ENCODE measurements at places on chromosomes 3 and 15. TPM values are rescaled to one million over a fixed set of nuclear protein-coding genes. Genes with fewer than 3 reads are reported as not detected.

DNA sequence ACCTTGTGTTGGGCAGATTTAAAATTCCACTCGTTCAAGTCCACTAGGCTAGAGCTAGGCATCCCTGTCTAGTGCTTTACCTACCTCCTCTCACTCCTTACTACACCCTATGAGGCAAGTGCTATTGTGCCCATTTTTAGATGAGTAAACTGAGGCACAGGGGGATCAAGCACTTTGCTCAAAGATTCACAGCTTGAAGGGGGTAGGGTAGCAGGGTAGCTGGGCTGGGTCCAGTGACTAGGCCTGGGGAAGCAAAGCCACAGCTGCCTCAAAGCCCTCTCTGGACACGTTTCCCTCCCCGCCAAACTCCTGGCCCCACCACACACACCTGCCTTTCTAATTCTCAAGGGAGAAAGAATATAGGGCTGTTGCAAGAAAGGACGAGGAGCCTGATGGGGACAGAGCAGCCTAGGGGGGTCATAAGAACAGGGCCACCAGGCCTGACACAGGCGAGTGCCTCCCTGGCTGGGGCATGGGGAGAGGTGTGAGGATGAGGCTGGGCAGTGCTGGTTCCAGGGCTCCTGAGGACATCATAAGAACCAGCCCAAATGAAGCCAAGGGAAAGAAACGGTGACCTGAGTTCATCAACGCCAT, 34.8 kb upstream of the SFMBT1 start:
- peaks cover 16% of the 10 kb centered on the region for H3K4me1 ChIP-seq
- H3K4me3 ChIP-seq: no peak overlapping the region
- H3K27me3 ChIP-seq: no peaks in the 10 kb centered on the region
- no peak overlapping the region for H3K27ac ChIP-seq
- DNase-seq: no peak
- H3K36me3 ChIP-seq: no peaks in the 10 kb centered on the region

- H3K27me3 ChIP-seq: no peaks in the 10 kb centered on the region
- DNase-seq: no peak
- peaks cover 7% of the 10 kb centered on the region for H3K36me3 ChIP-seq
- H3K4me3 ChIP-seq: no peak overlapping the region
Observed at GRCh38 chr3:3821777-3822176, 22.5 kb downstream of the LRRN1 start.

DNA sequence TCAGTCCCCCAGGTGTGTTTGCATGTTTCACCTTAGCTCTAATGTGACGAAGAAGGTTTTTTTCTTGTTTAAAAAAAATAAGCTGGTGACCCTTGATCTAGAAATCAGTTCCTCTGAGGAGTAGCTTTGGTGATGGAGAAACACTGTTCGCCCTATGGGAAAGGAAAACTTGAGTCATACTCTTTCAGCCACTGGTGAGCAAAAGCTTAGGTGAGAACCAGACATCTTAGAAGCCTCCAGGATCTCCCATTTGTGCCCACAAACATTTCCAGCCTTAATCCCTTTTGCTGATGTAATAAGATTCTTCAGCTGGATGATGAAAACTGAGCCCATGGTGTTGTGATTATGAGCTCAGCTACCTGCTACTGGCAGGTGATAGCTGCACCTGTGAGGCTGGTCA, 37.8 kb downstream of the SLC27A2 start:
- no peak overlapping the region for H3K27ac ChIP-seq
- no peaks in the 10 kb centered on the region for H3K36me3 ChIP-seq
- H3K4me1 ChIP-seq: no peaks in the 10 kb centered on the region
- no peak overlapping the region for H3K4me3 ChIP-seq
- no peak for DNase-seq
- no peaks in the 10 kb centered on the region for H3K27me3 ChIP-seq

- no peak overlapping the region for H3K4me3 ChIP-seq
- no peak for DNase-seq
- peaks cover 29% of the 10 kb centered on the region for H3K36me3 ChIP-seq
- H3K4me1 ChIP-seq: no peaks in the 10 kb centered on the region
Observed at GRCh38 chr3:38116471-38117162, 20.3 kb downstream of the ACAA1 start.

DNA sequence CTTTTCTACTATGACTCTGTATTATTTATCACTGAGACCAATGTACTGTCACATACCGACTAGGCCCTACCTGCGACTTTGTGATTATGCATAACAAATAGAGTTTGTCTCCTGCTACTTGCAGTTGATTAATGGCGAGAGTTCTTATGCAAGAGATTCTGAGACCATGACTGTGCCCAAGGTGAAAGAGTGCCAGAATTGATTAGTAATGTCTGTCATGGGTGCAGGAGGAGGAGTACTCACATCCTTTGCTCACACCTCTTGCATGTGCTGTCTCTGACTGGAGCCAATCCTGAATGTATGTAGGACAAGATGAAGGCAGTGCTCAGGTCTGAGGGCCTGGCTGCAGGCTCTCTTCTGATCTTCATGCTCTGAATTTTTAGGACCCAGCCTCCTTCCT, 260.7 kb downstream of the THSD4 start:
- no peaks in the 10 kb centered on the region for H3K36me3 ChIP-seq
- no peaks in the 10 kb centered on the region for H3K27me3 ChIP-seq
- no peak for DNase-seq
- H3K4me1 ChIP-seq: peaks cover 28% of the 10 kb centered on the region

GRCh38 chr15:80997692-80998091, 3.0 kb upstream of the TLNRD1 start:
- no peak overlapping the region for H3K27ac ChIP-seq
- H3K4me1 ChIP-seq: no peaks in the 10 kb centered on the region
- DNase-seq: no peak
- H3K27me3 ChIP-seq: no peaks in the 10 kb centered on the region
- peaks cover 2% of the 10 kb centered on the region for H3K36me3 ChIP-seq

GRCh38 chr3:8539419-8539818, 37.8 kb downstream of the LMCD1 start:
- peaks cover 4% of the 10 kb centered on the region for H3K4me1 ChIP-seq
- no peak overlapping the region for H3K27ac ChIP-seq
- H3K36me3 ChIP-seq: peaks cover 52% of the 10 kb centered on the region
- no peaks in the 10 kb centered on the region for H3K27me3 ChIP-seq
- no peak overlapping the region for H3K4me3 ChIP-seq
- no peak for DNase-seq

GRCh38 chr15:41501931-41502794, 8.5 kb downstream of the ITPKA start:
- peak overlapping the region; percentile 33 for H3K4me3 ChIP-seq
- no peaks in the 10 kb centered on the region for H3K36me3 ChIP-seq
- no peaks in the 10 kb centered on the region for H3K27me3 ChIP-seq
- no peak for DNase-seq
- no peak overlapping the region for H3K27ac ChIP-seq

GRCh38 chr3:20552605-20553275, 366.7 kb upstream of the SGO1 start:
- no peak overlapping the region for H3K27ac ChIP-seq
- no peak overlapping the region for H3K4me3 ChIP-seq
- no peaks in the 10 kb centered on the region for H3K4me1 ChIP-seq
- no peak for DNase-seq
- no peaks in the 10 kb centered on the region for H3K27me3 ChIP-seq

GRCh38 chr3:107969994-107970819, 120.6 kb downstream of the CD47 start:
- no peaks in the 10 kb centered on the region for H3K36me3 ChIP-seq
- H3K4me3 ChIP-seq: no peak overlapping the region
- DNase-seq: no peak
- no peak overlapping the region for H3K27ac ChIP-seq

DNA sequence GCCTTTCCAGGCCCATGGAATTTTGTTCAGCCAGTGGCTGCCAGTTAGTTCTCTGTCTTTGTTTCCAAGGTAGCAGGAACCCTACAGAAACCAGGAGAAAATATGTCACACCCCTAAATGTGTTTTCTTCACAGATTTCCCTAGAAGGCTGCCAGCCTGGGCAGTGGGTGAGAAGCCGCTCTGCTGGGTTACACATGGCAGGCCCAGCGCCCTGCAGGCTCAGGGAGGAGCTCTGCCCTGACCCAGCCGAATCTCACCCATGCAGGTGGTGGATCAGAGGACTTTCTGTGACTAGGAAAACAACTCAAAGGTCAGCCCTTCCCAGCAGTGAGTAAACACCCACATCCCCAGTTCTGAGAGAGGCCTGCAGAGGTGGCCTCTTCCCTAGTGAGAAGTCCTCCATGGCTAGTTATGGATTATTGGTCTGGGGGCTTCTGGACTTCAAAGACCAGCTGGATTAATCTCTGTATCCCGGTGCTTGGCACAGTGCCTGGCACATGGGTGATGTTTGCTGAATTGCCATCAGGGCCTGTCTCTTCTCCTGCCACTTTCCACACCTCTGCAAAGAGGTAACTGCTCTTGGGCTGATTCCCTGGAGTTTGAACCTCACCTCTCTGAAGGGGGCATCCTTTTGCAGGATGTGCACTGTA, 34.7 kb upstream of the BDH1 start:
- no peak for DNase-seq
- no peaks in the 10 kb centered on the region for H3K4me1 ChIP-seq
- no peak overlapping the region for H3K27ac ChIP-seq
- H3K4me3 ChIP-seq: no peak overlapping the region
- H3K36me3 ChIP-seq: no peaks in the 10 kb centered on the region

- H3K4me1 ChIP-seq: no peaks in the 10 kb centered on the region
- H3K4me3 ChIP-seq: no peak overlapping the region
- no peaks in the 10 kb centered on the region for H3K36me3 ChIP-seq
- H3K27ac ChIP-seq: no peak overlapping the region
Observed at GRCh38 chr15:25327686-25328085, 111.1 kb downstream of the UBE3A start.

DNA sequence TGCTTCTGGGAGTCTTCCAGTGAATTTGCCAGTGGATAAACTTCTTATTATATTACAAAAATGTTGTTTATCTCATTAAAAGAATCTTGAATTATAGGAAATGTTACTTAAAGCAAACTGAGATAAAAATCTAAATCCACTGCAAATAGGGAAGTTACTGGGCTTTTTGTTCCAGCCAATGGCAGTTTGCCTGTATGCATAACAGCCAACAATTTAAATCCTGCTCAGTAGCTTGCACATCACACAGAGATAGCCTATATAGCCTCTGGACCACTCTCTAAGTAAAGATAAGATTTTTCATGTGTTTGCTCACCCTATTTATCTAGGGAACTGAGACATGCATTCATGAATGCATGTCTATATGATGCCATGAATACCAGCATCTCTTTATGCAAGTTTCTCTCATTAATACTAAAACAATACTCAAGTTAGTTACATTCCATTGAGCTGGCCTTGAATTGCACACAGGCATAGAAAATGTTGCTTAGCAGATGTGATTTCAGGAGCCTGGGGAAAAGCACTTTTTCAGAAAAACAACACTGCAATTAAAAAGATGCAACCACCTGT, 92.1 kb upstream of the GPR149 start:
- H3K4me1 ChIP-seq: no peaks in the 10 kb centered on the region
- H3K36me3 ChIP-seq: no peaks in the 10 kb centered on the region
- no peak for DNase-seq
- no peaks in the 10 kb centered on the region for H3K27me3 ChIP-seq
- no peak overlapping the region for H3K27ac ChIP-seq

DNA sequence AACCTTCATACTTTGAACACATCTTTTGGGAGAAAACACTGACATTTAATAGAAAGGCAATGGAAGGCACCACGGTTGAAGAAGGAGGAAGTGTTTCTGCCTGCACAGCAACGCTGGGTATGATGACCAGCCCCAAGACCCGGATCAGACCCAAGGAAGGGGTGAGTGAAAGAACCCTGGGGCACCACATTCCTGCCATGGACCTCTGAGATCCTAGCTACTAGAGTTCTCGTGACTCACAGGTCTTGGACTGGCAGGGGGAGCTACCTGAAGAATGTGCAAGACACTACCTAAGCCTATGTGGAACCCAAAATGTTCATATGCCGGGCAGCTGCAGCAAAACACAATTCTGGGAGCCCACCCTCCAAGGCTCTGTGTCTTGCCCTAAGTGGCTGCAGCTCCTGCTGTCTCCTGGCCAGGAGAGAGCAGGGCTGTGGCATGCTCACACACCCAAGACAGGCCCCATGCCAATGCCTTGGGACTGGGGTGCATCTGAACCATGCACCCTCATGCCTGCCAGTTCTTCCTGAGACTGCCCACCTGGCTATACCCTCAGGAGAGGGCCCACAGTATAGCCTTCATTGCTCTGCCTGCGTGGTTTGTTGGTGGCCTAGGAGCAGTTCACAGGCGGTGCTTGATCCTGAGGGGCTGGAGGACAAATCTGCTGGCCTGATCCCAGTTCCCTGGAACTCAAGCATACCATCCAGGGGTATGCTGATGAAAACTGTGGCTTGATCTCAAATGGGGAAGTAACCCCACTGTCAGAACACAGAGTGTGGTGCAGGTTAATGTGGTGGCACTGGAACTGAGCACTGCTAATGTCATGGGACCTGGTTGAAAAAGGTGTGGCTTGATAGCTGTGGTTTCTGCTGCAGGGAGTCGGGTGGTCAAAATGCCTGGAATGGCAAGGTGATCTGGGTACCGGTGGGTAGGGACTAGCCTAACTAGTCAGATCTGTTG, 353.3 kb upstream of the ARHGEF26 start:
- no peak overlapping the region for H3K4me3 ChIP-seq
- H3K36me3 ChIP-seq: no peaks in the 10 kb centered on the region
- DNase-seq: no peak
- no peaks in the 10 kb centered on the region for H3K27me3 ChIP-seq
- no peak overlapping the region for H3K27ac ChIP-seq

DNA sequence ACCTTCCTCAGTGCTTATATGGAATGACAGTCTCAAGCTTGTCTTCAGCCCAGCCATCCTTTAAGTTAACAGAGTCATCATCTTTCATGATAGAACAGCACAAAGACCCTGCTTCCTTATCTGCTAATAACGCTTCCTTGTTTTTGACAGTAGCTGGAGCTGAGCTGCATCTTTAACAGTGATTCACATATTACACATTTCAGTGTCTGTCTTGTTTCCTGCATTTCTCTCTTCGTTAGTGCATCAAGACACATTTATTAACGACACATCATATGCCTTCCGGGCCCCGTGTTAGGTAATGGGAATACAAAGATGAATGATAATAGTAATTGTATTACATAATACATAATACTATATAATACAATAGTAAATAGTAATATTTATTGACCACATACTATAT, 30.2 kb upstream of the GREM1 start:
- H3K36me3 ChIP-seq: no peaks in the 10 kb centered on the region
- no peak overlapping the region for H3K4me3 ChIP-seq
- H3K4me1 ChIP-seq: no peaks in the 10 kb centered on the region
- no peak for DNase-seq
- H3K27me3 ChIP-seq: no peaks in the 10 kb centered on the region

- H3K36me3 ChIP-seq: no peaks in the 10 kb centered on the region
- H3K4me1 ChIP-seq: peaks cover 29% of the 10 kb centered on the region
- no peak overlapping the region for H3K4me3 ChIP-seq
- H3K27me3 ChIP-seq: no peaks in the 10 kb centered on the region
Observed at GRCh38 chr3:113630956-113631542, 65.4 kb downstream of the USF3 start.

GRCh38 chr15:25545017-25545416, 106.2 kb upstream of the UBE3A start:
- DNase-seq: no peak
- no peaks in the 10 kb centered on the region for H3K27me3 ChIP-seq
- H3K36me3 ChIP-seq: no peaks in the 10 kb centered on the region
- H3K4me3 ChIP-seq: no peak overlapping the region

MB21D2 gene
- total RNA-seq: 7.2 TPM

TPRG1 gene
- 2.8 TPM for total RNA-seq

ZNF502 gene
- 3.2 TPM for total RNA-seq

CD276 gene
- total RNA-seq: 41.1 TPM

APEH gene
- total RNA-seq: 62.1 TPM

CNTN3 gene
- total RNA-seq: 0.91 TPM

CGNL1 gene
- 9.9 TPM for total RNA-seq

ZFAND6 gene
- total RNA-seq: 111 TPM

CPA3 gene
- 3.7 TPM for total RNA-seq

All from esophagus muscularis mucosa (tissue), 4 donors.